AG08396 (cell line): ENCODE measurements at places on chromosomes 1 and 21.

GRCh38 chr1:234610061-234610665, at the start of gene IRF2BP2:
Gene IRF2BP2, minus strand, starts transcription at chr1:234610178. Its CDS starts 684 bp downstream, at chr1:234609494.
- DNase-seq, result peak; percentile 93

GRCh38 chr1:117664314-117664713, 58.5 kb downstream of the TENT5C start:
- no peak for DNase-seq

GRCh38 chr1:58622571-58622970, 45.5 kb upstream of the TACSTD2 start:
- DNase-seq, result no peak

DNA sequence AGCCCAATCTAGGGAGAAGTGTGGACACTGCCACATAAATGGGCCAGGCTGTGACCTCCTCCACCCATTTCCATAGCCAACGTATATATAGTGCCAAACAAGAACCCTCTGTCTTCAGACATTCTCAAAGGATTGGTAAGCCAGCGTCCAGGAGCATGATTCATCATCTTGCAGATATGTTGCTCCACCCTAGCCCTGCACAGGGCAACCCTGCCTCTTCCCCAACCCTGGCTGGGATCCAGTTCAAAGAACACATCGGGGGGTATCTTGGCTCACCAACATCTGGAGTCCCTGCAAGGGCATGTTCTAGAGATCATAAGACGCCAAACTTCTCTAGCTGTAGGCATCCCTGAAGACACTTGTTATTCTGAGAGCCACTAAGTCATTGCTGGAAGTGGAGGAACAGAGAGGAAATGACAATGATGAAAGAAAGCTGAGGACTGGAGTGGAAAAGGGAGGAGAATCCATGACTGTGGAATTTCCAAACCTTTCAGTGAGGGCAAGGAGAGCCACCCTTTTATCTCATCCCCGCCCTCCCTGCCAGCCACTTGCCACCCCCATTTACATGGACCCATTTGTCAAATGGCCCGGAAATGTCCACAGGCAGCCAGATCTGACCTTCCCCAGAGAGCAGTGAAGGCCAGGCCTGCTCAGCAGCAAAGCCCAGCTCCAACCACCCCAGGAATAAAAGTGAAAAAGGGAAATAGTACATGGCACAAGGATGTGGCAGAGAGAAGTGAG, 144.1 kb upstream of the CTTNBP2NL start:
- peak; percentile 49 for DNase-seq

DNA sequence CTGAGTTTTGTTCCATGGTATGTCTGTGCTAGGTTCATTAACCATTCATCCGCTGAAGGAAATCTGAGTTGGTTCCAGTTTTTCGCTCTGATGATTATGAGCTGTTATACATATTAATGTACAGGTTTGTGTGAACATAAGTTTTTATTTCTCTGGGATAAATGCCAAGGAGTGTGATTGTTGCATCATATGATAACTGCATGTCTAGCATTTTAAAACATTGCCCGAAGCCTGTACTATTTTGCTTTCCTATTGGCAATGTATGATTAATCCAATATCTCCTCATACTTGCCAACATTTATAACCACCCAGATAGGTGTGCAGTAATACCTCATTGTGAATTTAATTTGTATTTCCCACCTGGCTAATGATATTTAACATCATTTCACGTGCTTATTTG, 322.7 kb downstream of the ZNF326 start:
- DNase-seq, result no peak

- no peak for DNase-seq
These were observed 17.7 kb downstream of the RGS8 start for GRCh38 chr1:182666706-182667105.

DNA sequence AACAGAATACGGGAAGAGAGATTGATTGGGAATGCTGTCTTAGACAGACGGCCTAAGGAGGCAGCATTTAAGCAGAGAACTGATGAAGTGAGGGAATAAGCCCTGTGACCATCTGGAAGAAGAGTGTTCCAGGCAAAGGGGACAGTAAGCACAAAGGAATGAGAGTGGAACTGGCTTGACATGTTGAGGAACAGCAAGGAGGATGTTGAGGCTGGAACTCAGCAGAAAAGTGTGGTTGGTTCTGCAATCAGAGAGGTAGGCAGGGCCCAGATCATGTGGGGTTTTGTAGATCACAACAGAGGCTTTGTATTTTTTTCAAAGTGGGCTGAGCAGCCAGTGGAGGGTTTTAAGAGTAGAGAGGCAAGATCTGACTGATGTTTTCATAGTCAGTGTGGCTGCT, 157.4 kb downstream of the DNM3 start:
- peak; percentile 9 for DNase-seq
